Fibroblast of skin of right biceps (primary cell): ENCODE measurements at places on chromosomes 2 and 18.

DNA sequence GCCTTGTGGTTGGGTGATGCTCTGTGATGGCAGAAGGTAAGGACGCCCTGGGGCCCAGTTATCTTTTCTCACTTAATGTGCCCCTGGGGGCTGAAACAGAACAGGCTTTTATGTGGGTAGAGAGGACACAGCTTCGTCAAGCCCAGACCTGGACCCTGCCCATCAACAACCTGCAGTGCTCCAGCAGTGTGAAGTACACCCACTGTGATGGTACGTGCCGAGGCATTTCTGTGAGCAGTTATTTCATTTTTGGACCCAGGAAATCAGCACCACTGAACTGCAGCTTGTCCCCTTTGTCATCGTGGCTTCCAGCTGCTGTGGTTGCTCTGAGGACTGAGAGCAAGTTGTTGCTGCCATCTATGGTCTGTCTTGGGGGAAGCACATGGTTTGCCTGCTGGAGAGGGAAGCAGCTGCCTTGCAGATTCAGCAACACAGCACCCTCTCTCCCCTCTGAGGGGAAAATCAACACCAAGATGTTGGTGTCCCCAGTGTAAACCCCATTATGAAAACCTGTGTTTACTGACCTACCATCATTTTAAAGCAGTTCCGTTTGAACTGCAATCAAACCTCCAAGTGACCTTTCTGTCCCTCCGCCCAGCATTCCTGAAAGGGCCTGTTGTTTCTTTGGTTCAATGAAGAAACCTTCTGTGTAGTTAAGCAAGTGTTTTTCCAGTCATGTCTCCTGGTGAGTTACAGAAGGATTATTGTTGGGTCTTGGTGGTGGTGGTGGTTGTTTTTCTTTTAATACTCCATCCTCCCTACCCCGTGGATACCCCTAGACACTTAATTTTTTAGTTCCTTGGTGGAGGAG, 158.2 kb downstream of the MGAT5 start:
- DNase-seq: peak; percentile 79

DNA sequence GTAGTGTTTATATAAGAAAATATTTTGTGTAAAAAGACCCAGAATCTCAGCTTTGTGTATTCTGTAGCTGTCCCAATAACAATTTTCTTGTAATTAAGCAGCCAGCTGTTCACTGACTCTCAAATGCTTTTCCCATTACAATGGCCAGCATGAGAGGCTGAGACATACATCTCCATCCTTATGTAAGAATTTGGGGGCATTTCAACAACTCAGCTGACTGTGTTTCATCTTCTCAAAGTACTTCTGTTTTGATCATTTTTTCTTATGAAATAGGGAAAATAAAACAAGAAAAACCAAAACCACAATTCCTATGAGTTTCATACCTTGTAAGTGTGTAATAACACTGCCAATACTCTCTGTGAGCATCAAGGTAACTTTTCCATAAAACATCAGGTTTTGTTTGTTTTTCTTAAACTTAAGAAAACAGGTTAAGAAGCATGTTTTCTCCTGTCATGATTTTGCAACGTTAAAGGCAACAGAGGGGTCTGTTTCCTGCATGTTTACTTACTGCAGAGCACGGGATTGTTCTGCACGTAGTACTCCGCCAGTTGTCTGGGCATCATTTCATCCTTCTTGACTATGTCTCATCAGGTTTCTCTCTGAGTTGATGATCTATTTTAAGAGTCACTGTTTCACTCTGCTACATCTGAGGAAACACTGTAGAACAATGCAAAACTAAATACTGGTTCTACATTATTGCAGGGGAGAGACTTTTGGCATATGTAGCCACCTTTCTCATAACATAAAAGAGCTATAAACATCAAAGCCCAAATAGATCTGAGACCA, 62.9 kb upstream of the CYRIA start:
- no peak for DNase-seq

- DNase-seq: no peak
Measured at GRCh38 chr2:54901224-54901986, 148.8 kb downstream of the RTN4 start.

GRCh38 chr2:96105152-96105915, 11.0 kb downstream of the ADRA2B start:
- no peak for DNase-seq

DNA sequence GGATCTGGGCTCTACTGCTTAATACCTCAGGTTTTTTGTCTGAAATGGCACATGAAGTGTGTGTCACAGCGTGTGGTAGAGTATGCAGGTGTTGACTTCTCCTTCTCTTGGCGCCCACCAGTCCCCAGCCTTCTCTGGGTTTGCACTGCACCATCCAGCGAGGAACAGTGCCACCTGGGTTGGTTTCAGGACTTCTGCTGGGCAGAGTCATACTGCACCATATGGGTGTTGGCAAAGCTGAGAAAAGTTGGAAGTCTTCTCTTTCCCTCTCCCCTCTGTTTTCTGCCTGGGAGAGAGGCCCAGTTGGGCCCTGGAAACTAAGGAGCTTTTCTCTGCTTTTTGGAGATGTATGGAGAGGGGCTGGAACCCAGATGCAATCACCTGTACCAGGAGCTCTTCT, 43.8 kb downstream of the TMEM185B start:
- no peak for DNase-seq

DNA sequence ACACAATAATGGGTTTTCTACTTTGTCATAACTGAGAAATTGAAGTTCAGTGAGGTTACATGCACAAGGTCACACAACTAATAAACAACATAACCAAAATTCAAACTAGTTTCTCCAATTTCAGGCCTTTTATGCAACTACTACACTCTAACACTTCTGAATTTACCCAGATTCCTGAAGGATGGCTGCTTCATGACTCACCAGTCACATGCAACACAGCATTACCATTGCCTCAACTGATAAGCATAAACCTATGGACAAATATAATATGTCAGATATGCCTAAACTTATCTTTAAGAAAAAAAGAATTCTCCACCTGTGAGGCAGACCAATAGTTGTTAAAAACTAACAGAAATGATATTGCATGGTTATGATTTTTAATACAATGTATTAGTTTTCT, 586.5 kb upstream of the SLC8A1 start:
- DNase-seq: peak; percentile 55

DNA sequence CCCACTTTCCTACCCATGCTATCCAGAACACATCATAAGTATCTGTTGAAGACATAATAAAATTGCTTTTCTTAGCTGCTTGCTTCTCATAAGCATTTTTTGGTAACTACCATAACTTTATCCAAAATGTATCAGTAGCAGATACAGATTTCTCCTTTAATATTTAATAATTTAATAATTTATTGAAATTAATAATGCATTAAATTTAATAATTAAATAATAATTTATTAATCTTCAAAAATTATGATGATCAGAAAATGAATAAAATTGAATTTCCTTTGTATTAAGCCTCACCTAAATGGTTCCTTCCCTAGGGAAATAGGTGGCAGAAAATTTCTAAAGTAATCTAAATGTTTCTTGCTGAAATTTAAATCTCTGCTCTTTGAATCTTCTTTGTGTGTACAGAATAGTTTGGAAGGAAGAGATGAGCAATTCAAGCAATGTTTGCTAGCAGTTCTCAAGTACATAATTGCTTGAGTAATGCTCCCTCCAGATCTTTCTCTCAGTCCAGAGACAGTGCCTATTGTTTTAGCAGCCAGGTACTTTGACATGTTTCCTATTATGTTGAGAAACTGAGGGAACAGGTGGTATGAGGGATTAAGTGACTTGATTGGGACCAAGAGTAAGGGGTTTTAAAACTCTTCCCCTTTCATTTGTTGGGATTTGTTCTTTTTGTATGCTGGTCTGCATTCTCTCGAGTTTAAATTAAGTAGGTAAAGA, 123.1 kb upstream of the CYP26B1 start:
- no peak for DNase-seq

- peak; percentile 81 for DNase-seq
Measured at GRCh38 chr2:111168528-111169239, 48.0 kb downstream of the BCL2L11 start.

GRCh38 chr2:218648787-218649100, 10.7 kb downstream of the ZNF142 start:
- no peak for DNase-seq

DNA sequence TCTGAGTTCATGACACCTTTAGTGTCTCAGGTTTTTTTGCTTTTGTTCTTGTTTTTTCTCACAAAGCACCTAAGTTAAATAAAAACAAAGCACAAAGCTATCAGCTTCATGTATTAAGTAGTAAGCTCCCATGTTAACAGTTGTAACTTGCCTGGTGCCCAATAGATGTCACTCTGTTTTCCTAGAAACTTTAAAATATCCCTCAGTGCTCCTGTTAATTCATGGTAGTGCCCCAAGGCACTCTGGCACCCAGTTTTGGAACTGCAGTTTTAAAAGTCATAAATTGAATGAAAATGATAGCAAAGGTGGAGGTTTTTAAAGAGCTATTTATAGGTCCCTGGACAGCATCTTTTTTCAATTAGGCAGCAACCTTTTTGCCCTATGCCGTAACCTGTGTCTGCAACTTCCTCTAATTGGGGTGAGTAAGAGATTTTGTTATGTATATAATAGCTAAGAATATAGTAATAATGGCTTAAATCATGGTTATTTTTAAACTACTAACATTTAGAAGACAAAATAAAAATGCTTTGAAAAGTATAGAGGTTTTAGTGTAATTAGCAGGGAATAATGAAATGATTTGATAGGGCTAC, 555.0 kb upstream of the TMEFF2 start:
- peak; percentile 3 for DNase-seq

DNA sequence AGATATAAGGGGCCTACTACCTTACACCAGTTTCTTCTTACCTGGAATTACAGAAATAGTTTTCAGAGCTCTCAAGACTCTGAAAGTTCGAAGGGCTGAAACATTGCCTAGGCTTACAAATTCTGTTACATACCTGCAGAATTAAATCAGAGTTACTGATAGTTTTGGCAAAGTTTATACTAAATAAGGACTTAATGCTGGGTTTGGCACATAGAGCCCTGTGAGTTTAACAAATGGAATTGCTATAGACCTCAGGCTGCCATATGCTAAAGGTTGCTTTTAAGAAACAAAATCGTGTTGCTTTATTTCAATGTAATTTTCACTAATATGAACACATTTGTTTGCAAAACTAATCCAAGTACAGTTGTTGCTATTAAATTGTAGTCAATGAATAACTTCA, 40.1 kb downstream of the SCN3A start:
- DNase-seq: peak; percentile 28

- no peak for DNase-seq
Measured at GRCh38 chr18:57581301-57581934, 5.1 kb downstream of the FECH start.

GRCh38 chr2:165193178-165193777, 10.6 kb downstream of the SCN3A start:
- DNase-seq: no peak

- no peak for DNase-seq
Measured at GRCh38 chr2:240731178-240731545, 39.5 kb downstream of the AQP12A start.

- no peak for DNase-seq
Measured at GRCh38 chr2:184402381-184402780, 195.9 kb upstream of the ZNF804A start.

DNA sequence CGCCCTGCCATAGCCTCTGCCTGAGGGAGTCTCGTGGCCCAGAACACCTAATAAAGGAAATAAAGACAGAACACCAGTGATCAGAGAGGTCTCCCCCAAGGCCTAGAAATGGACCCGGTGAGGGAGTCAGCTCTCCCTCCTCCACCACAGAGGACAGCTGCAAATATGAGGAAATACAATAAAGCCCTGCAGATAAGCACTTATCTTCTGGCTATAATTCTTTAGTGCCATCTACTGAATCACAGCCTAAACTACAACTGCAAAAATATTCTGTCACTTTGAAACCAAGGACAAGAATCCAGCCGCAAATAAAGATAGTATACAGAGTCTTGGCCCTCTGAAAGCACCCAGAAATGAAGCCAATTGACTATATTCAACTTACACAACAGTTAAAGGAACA, 42.4 kb upstream of the TACR1 start:
- DNase-seq: peak; percentile 16

GRCh38 chr18:58536534-58537271, 92.2 kb downstream of the ALPK2 start:
- DNase-seq: no peak

GRCh38 chr2:26298638-26299393, 47.1 kb upstream of the SELENOI start:
- DNase-seq: peak; percentile 48

- DNase-seq: no peak
Measured at GRCh38 chr2:156784020-156784701, 348.0 kb downstream of the GPD2 start.

DNA sequence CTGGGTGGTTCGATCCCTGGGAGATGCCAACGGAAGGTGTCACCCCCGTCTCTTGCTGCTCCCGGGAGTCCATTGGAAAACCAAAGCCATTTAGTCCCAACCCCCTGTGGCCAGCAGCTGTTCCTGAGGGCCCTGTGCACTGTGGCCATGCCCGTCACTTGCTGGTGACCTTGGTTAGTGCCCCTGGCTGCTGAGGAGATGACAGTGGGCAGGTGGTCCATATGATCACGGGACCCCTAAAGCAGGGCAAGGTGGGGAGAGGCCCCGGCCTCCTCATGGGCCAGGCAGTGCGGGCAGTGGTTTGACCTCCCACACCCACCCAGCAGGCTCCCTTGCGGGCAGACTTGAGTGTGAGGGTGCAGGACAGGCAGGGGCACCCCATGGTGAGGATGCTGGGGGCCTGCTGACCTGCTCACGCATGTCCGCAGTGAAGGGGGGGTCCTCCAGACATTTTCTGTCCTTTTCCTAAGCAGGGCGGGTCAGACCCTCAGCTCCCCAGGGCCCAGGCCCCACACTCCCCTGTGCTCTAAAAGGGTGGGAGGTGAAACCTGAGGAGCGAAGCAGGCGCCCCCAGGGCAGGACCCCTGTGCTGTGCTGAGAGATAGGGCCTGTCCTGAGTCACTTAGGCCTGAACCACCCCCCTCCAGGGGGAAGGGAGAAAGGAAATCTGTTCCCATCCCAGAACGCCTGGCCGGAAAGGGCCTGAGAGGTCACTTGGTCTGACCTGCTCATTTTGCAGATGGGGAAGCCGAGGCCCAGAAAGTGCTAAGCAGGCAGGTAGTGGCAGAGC, 6.8 kb downstream of the ITM2C start:
- DNase-seq: no peak

- DNase-seq: peak; percentile 49
Measured at GRCh38 chr18:23588836-23589560, 2.7 kb upstream of the NPC1 start.

- peak; percentile 73 for DNase-seq
Measured at GRCh38 chr2:204538182-204539018, 6.9 kb upstream of the PARD3B start.

DNA sequence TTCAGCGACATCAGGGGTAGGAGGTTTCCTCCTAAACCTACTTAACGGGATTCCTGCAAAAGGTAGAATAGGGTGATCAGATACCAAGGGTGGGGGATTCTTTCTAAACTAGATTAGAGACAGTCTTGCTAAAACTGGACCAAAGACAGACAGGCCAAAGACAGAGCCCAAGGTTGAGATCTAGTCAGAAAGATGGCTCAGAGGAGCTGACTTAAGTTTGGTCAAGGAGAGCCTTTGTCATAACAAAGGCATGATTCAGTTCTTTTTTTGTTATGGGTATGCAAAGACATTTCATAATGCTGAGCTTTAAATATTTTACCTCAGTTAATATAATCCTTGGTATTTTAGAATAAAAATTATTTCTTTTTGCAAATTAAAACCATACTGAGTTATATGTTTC, 17.8 kb upstream of the GPR75 start:
- DNase-seq: peak; percentile 18
